ENCODE measurements at places on chromosomes 1 and 21. TPM values are rescaled to one million over a fixed set of nuclear protein-coding genes. Genes with fewer than 3 reads are reported as not detected.

CTNNBIP1 gene
- 51.8 TPM for total RNA-seq

LRRIQ3 gene
- 0.46 TPM for total RNA-seq

LRRC3 gene
- 4.7 TPM for total RNA-seq

IL24 gene
- not detected for total RNA-seq

OLFML3 gene
- total RNA-seq: 91.1 TPM

MAP1LC3C gene
- 1.5 TPM for total RNA-seq

GBP1 gene
- not detected for total RNA-seq

FBXO42 gene
- total RNA-seq: 17.5 TPM

S100A2 gene
- 1.6 TPM for total RNA-seq

C8B gene
- total RNA-seq: 0.30 TPM

KRTAP7-1 gene
- total RNA-seq: not detected

S100A3 gene
- total RNA-seq: not detected
